NCI-H69 (cell line): ENCODE measurements at places on chromosomes 13 and 19.

DNA sequence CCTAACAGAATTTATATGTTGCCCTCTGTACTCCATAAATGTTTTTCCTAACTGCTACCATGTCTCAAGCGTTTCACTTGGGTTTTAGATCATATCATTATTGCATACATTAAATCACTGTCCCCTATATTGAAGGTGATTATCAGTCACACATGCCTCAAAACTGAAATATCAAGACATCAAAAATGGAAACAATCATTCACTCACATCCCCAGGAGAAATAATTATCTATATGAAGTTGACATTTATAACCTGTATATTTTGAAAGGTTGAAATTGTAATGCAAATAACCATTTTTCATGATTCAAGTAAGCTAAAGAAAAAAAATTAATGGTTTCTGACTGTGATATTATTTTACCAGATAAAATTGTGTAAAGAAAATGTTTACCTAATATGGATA is 1695.0 kb downstream of the SLITRK1 start:
- no peak for DNase-seq

DNA sequence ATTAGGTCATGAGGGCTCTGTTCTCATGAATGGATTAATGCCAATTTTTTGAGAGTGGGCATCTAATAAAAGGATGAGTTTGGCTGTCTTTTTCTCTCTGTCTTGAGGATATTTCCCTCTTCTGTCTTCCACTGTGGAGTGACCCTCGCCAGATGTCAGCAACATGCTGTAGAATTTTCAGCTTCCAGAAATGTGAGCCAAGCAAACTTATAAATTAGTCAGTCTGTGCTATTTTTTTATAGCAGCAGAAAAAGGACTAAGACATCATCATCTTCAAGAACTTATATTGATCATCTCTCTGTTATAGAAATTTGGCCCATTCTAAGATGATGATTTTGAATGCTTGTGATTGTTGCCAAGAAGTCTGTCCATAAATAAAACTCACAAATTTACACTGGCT is 431.4 kb downstream of the FGF9 start:
- no peak for DNase-seq

- DNase-seq, result no peak
Measured at GRCh38 chr13:51192348-51192747, 29.9 kb upstream of the FAM124A start.

GRCh38 chr13:64551755-64552154 is 2678.4 kb downstream of the PCDH9 start:
- DNase-seq, result peak; percentile 96

GRCh38 chr19:33437821-33438671 is 64.5 kb downstream of the CEBPG start:
- peak; percentile 93 for DNase-seq

- peak; percentile 47 for DNase-seq
Measured at GRCh38 chr19:48975947-48976847, 11.1 kb downstream of the FTL start.

DNA sequence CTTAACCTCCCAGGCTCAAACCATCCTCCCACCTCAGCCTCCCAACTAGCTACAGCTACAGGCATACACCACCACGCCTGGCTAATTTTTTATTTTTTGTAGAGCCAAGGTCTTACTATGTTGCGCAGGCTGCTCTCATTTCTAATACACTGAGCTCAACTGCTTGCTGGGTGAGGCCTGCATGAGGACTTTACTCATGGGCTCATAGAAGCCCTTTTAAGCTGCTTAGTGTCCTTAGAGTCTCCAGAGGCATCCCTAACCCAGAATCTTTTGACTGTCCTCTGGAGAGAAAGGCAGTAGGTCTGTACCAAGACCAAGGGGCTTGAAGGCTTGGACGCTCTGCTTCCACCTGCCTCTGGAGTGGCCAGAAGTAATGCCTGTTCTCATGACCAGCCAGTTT is 141.6 kb downstream of the TM9SF2 start:
- no peak for DNase-seq

DNA sequence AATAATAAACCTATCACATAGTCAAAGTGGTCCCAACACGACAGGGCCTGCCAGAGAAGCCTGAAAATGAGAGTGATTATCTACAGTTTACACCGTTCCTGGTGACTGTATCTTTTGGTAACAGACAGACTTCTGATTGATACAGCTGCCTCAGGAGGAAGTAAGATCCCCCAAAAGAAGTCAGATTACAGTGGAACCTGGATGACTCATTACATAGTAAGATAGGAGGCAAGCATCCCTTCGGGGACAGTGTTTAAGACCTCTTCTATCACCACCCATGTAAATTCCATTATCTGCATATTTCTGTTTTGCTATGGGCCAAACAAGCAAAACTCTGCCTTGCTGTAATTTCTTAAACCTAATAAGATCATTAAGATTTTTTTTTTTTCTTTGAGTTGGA is 44.0 kb upstream of the FLT1 start:
- DNase-seq, result no peak

GRCh38 chr13:109166804-109167203 is 537.4 kb downstream of the MYO16 start:
- DNase-seq, result no peak

DNA sequence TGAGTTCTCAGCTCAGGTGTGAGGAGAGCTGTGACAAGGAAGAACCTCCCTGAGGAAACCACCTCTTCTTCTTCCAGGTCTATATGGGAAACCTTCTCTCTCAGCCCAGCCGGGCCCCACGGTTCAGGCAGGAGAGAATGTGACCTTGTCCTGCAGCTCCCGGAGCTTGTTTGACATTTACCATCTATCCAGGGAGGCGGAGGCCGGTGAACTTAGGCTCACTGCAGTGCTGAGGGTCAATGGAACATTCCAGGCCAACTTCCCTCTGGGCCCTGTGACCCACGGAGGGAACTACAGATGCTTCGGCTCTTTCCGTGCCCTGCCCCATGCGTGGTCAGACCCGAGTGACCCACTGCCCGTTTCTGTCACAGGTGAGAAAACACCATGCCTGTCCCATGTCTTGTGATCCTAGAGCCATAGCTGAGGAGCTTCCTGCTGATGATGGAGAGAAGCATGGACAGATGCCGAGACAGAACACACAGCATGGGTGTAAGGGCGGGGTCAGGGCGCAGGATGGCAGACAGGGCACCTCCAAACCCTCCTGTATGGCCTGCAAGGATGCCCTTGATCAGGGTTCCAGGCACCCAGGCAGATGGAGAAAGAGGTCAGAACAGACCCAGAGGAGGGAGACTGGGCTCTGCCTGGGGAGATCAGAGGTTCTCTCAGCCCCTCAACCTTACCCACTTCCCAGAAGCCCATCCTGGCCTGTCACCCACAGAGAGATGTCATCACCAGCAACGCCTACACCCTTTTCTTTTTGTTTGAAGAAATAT is 5.4 kb downstream of the KIR3DL3 start:
- DNase-seq, result no peak

DNA sequence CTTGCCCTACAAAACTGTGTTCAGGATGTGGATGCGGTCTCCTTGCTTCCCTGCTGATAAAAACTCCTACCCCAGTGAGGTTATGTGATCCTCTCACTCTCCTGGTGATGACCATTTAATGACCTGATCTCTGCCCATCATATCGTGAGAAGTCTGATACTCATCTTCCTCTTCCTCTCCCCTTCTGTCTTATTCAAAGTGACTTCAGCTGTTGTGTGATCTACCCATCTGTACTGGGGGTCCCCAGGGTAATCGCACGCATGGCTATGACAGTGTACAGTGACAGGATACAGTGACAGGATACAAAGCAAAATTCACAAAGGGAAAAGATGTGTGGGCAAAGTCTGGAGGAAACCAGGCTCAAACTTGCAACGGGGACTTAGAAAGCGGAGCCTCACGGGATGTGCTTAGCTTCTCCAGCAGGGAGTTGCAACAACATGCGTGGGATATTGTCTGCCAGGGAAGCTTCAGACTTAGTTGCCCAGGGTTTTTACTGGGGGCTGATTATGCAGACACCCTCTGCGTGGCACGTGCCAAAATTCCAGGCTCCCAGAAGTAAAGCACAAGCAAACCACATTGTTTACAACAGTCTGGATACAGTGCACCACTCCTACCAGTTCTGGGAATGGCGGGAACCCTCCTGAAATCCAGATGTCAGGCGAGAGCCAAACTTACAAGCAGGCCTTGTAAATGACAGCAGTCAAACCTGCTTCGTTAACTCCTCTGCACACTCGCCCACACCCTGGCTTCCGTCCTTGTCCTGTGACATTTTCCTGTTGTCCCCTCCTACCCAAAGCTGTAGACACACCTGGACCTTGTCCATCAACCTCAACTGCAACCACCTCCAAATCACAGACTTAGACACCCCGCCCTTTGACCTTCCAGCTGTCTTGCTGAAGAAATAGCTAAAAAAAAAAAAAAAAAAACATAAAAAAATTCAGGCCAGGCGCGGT is 18.0 kb upstream of the GARRE1 start:
- no peak for DNase-seq

DNA sequence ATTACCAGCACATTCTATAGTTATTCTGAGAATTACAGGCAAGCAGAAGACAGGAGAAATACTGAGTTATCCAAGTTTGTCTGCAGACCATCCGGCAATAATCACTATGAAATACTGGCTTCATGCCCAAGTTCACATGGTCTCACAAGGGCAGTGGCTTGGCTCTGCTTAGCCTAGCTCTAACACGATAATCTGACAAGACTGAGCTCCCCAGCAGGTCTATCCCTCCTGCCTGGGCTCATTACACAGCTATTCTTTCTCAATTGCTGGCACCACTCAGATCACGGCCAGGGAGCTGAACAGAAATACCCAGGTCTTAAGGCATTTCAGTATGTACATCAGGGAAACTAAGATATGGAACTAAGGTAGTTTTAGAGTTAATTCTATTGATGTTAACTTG is 361.6 kb upstream of the PCDH20 start:
- DNase-seq, result peak; percentile 11

GRCh38 chr19:11151181-11151580 is 4.4 kb downstream of the SPC24 start:
- DNase-seq, result no peak

DNA sequence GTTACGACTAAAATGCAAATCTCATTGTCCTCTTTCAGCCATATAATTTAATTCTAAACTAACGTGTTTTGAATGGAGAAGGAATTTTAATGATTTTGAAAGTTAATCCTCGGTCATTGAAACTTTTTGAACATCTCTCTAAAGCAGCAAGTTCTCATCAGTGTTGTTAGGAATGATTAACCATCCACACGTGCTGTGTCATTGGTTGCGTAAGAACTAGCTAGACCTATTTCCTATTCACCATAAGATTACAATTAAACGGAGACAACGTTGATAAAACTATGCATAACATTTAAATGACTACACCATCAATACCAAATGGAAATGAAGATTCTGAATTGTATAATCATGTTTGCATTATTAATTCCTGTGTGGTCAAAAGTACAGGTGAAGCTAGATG is 155.6 kb upstream of the IRS2 start:
- no peak for DNase-seq

DNA sequence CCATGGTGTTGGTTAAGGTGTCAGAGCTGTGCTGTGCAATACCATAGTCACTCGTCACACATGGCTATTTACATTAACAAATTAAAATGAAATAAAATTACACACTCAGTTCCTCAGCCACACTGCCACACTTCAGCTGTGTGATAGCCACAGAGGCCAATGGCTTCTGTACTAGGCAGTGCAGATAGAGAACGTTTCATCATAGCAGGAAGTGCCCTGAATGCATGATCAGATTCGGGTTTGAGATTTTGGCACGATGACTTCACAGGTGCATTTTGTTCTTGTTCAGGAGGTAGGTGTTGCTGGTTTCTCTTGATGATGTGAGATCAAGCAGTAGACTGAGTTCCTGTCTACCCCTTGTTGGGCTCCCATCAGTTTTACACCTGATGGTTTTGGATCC is 6.5 kb downstream of the ARMC6 start:
- DNase-seq, result no peak

- peak; percentile 79 for DNase-seq
Measured at GRCh38 chr13:50228527-50228926, 213.3 kb downstream of the KCNRG start.

- DNase-seq, result no peak
Measured at GRCh38 chr19:5434970-5435641, 20.1 kb upstream of the ZNRF4 start.

DNA sequence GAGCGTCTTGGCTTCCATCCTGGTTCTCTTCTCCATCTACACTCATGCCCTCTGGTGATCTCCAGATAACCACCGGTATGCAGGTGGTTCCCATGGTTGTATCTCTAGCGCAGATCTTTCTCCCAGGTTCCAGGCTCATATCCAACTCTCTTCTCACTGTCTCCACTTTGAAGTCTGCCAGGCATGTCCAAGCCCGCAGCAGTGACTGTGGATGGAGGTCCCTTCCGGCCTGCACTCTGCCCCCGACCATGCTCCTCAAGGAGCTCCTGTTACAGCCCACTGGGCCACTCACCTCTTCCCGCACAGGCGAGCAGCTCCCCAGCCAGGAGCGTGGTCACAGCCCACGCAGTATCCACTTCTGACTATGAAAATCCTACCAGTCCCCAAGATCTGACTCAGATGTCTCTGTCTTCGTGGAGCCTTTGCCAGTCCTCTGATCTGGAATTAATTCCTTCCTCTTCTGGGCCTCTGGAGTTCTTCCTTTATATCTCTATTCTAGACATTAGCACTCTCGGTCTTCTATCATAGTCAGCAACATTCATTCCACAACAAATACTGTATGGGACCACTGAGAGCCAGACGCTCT is 100.2 kb downstream of the TEX26 start:
- no peak for DNase-seq

DNA sequence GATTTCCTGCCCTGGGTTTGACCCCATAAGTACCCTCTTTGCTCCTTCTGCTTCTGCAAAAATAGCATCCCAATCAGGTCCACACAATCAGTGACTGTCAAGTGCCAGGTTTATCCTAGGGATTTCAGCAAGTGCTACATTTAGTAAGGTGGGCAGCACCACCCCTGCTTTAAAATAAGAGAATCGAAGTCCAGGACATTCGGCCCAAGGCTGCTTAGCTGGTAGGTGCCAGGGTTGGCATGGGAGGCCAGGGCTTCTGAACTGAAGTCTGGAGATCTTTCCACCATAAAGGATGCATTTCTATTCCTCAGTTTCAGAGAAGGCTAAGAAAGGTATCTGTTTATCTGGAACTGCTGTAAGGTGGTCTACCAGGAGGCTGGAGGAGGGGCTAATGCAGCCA is 408.3 kb downstream of the ZNF536 start:
- DNase-seq, result no peak

DNA sequence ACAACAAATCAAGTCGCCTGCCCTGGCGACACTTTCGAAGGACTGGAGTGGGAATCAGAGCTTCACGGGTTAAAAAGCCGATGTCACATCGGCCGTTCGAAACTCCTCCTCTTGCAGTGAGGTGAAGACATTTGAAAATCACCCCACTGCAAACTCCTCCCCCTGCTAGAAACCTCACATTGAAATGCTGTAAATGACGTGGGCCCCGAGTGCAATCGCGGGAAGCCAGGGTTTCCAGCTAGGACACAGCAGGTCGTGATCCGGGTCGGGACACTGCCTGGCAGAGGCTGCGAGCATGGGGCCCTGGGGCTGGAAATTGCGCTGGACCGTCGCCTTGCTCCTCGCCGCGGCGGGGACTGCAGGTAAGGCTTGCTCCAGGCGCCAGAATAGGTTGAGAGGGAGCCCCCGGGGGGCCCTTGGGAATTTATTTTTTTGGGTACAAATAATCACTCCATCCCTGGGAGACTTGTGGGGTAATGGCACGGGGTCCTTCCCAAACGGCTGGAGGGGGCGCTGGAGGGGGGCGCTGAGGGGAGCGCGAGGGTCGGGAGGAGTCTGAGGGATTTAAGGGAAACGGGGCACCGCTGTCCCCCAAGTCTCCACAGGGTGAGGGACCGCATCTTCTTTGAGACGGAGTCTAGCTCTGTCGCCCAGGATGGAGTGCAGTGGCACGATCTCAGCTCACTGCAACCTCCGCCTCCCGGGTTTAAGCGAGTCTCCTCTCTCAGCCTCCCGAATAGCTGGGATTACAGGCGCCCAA is at the start of gene LDLR:
TSS of gene LDLR (plus strand) at position 210 of the 760 bp plus-strand sequence. CDS start at position 296, 86 bp downstream.
- peak; percentile 94 for DNase-seq
